ENCODE measurements at places on chromosomes 5 and 9.

GRCh38 chr9:72589667-72590521 lies 68.5 kb downstream of the TMC1 start:
- peak; percentile 88 for DNase-seq

DNA sequence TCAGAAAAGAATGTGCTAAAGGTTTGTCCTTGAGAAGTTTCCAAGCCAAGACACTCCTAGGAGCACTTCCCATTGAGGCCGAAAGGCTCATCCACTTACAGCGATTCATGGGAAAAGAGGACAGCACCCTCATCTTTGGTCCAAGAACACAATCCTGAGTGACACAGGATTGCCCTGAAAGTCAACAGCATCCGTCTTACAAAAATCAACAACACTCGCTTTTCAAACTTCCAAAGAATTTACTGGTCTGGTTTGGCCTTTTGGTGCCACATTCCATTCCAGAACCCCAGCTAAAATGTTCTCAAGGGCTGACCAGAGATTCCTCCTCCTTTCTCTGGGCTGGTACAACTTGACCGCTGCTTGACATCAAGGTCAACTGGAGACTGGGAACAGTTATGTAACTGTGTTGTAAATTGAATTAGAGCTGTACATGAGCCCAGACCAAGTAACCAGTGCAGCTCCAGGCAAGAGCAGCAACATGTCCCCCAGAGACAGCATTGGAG lies 415.8 kb upstream of the PIK3R1 start:
- DNase-seq: no peak

DNA sequence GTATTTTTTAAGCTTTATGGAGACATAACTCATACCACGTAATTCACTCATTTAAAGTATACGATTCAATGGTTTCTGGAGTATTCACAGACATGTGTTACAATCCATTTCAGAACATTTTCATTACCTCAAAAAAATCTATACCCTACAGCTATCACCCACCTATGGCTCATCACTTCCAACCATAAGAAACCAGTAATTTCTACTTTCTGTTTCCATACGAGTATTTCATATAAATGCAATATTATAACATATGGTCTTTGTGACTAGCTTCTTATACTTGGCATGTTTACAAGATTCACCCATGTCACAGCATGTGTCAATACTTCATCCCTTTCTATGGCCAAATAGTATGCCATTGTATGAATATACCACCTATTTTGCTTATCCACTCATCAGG lies 18.8 kb downstream of the UBQLN1 start:
- no peak for DNase-seq

GRCh38 chr9:110691002-110691549 lies 22.5 kb downstream of the MUSK start:
- no peak for DNase-seq

- DNase-seq: no peak
Measured at GRCh38 chr9:10534850-10535249, 78.0 kb downstream of the PTPRD start.

- no peak for DNase-seq
Measured at GRCh38 chr9:136516191-136516654, 29.6 kb downstream of the NOTCH1 start.

GRCh38 chr5:121292664-121293063 lies 559.0 kb upstream of the FTMT start:
- DNase-seq: no peak

GRCh38 chr9:72538921-72539702 lies 17.7 kb downstream of the TMC1 start:
- no peak for DNase-seq

DNA sequence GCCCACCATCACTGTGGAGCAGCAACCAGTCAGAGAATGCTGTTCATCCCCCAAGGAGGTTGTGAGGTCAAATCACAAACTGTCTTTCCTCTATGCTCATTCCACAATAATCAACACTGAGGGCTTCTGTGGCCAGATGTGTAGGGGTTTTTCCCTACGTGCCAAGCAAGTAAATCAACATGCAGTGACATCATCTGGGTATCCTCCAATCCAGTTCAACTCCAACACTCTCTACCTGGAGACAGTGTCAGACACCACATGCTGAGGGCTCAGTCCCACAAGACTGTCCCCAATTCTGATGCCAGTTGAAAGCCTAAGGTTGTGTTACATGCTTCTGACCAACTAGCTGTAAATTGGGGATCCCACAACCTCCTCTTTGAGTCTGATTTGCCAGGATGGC lies 57.3 kb upstream of the DMRT1 start:
- DNase-seq: no peak

GRCh38 chr9:133822430-133823065 lies 84.4 kb upstream of the SARDH start:
- DNase-seq: no peak

- no peak for DNase-seq
Measured at GRCh38 chr5:115578657-115579056, 23.6 kb downstream of the TICAM2 start.
